ENCODE measurements at places on chromosomes 13 and 19.

- DNase-seq, result no peak
These were observed 13.2 kb downstream of the LNX2 start for GRCh38 chr13:27607125-27607524.

- DNase-seq, result no peak
These were observed 44.9 kb downstream of the DIAPH3 start for GRCh38 chr13:60118696-60119400.

GRCh38 chr13:103395139-103395538, 328.9 kb upstream of the SLC10A2 start:
- DNase-seq, result no peak

DNA sequence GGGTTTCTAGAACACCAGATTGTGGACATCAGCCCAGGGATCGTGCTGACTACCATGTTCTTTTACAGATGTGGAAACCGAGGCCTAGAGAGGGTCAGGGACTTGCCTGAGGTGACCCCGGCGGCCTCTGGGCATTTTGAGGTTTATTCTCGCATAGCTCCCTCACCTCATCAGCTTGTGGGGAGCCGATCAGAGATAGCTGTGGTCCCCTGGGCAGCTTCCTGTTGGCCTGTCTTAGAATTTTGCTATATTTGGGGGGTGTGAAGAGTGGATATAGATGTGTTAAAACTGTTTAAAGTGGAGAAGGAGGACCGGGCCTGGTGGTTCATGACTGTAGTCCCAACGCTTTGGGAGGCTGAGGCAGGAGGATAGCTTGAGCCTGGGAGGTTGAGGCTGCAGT, 6.9 kb downstream of the ARHGEF1 start:
- no peak for DNase-seq

DNA sequence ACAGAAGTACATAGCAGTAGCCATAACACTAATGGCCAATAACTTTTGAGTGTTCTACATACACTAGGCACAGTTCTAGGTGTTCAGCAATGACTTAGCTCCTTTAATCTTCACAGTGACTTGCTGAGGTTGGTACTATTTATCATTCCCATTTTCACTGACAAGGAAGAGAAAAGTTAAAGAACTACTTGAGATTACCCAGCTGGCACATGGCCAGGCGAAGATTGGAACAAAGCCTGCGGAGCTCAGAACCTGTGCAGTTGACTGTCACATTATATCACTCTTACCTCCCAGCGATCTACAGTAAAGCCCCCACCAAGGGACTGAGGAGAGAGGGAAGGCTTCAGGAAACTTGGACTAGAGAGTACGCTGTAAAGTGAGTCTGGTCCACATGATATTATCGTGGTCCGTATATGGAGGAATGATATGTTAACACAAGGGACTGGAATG, 42.4 kb upstream of the WDFY2 start:
- DNase-seq, result no peak

GRCh38 chr13:79528759-79529191, 47.8 kb downstream of the NDFIP2 start:
- no peak for DNase-seq

- no peak for DNase-seq
These were observed 49.0 kb upstream of the ZNF780A start for GRCh38 chr19:40139533-40140287.

DNA sequence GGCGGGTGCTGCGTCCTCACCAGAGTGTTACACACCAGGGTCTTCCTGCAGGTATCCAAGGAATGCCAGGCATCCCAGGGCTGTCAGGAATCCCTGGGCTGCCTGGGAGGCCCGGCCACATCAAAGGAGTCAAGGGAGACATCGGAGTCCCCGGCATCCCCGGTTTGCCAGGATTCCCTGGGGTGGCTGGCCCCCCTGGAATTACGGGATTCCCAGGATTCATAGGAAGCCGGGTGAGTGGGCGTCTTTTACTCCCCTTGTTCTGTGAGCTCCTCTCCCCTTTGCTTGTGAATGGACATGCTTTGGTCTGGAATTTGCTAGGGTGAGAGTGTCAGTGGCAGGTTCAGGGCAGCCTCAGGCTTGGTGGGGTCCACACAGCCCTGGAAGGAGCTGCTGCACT, 75.9 kb downstream of the RAB20 start:
- DNase-seq, result no peak
